Stimulated activated CD4-positive, alpha-beta T cell treated with anti-CD3 and anti-CD28 coated beads, Interleukin-4, amount 100 ng/mL, for 1 hour (primary cell): ENCODE measurements at places on chromosomes 3 and 15.
A peak's percentile ranks its signal among the peaks of the same experiment; 100 is the strongest.

GRCh38 chr3:36477655-36478054 lies 97.4 kb downstream of the STAC start:
- no peak for DNase-seq

GRCh38 chr3:9795207-9795606 lies 2.3 kb downstream of the ARPC4 start:
- no peak for DNase-seq

- no peak for DNase-seq
These were observed 35.3 kb upstream of the PSMD6 start for GRCh38 chr3:64058566-64058965.

- no peak for DNase-seq
These were observed 5.7 kb upstream of the FRMD4B start for GRCh38 chr3:69391554-69391953.

GRCh38 chr3:3201611-3202010 lies 22.1 kb upstream of the CRBN start:
- DNase-seq: no peak

DNA sequence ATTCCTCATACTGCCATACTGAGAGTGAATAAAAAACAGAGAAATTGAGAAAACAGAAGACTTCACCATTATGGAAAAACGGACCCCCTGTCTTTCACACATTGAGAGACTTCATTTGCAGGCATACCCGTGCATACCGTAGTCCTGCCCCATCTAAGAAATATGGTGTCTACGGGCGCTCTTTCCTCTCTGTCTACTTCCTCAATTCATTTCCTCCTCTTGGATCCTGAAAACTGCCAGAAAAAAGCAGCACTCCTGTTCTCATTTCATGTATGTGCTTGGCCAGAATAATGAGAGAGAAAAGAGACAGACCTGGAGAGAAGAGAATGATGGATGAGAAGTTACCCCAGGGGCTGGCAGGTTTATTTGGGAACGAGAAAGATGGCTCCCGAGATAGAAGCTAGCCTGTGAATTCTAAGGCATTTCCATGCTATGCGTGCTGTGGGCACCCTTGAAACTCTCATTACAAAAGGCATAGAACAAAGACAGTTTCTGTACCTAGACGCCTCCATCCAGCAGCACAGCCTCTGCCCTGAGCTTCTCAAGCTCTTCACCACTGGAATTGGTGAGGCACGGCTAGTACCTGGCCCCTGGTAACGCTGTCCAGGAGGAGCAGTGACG lies 62.5 kb upstream of the EPHB3 start:
- no peak for DNase-seq

- DNase-seq: peak; percentile 74
These were observed 513.7 kb downstream of the FOXP1 start for GRCh38 chr3:71069797-71070196.

GRCh38 chr3:127524296-127524896 lies 66.1 kb downstream of the TPRA1 start:
- DNase-seq: no peak

DNA sequence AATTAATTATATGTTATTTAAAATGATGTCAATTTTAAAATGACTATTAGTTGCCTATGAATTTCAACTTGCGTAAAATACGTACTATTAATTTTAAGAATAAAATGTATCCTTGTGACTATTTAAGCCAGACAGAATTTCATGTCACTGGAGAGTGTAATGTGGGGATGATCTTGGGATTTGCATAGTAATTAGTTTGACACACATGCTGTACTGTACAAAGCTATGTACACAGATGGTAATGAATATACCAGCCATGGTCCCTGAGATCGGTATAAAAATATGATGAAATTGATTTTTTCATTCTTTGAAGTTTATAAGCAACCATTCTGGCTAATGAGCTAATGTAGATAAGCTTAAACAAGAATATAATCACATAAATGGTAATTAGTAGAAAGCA lies 134.4 kb upstream of the ROBO1 start:
- DNase-seq: no peak

GRCh38 chr3:13863382-13863952 lies 16.4 kb downstream of the WNT7A start:
- no peak for DNase-seq

GRCh38 chr3:10528046-10528445 lies 22.7 kb upstream of the ATP2B2 start:
- no peak for DNase-seq

DNA sequence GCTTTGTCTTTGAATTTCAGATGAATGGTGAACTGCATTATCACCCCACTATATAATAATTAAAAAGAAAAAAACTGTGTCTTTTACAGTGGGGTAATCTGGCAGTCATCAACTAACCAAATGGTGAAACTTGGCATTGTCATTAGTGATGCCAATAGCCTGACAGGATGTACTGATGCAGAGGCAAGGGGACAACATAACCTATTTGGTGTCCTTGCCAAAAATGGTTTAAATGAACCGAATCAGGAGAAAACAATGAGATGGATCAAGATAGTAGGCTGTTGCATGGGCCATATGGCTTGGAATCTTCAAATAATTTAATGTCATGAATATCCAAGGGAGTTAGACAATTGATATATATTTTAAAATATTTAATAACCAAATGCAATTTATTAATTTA lies 738.7 kb downstream of the FHIT start:
- no peak for DNase-seq

- peak; percentile 43 for DNase-seq
These were observed 1.4 kb upstream of the IL17RC start for GRCh38 chr3:9915254-9916141.

- DNase-seq: peak; percentile 52
These were observed 97.4 kb downstream of the ST6GAL1 start for GRCh38 chr3:187027531-187028278.

- DNase-seq: no peak
These were observed 67.7 kb downstream of the IGF2BP2 start for GRCh38 chr3:185757176-185757575.

DNA sequence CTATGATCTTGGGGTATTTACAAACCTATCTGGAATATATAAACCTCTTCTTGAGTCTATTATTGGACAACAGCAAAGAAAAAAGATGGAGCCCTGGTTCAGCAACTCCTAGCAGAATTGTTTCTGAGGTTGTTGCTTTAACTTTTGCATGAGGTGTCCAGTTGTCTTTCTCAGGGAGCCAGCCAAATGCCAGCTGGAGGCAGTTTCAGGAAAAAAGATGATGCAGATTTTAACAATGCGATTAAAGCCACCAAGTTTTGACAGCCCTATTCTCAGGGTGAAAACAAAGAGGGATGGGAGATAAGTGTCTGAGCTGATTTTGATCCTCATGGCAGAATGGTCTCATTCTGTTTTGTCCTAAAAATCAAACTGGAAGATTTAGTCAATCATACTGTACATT lies 181.6 kb upstream of the RASGRP1 start:
- DNase-seq: no peak

GRCh38 chr15:34239151-34239808 lies 14.5 kb downstream of the EMC4 start:
- peak; percentile 36 for DNase-seq

DNA sequence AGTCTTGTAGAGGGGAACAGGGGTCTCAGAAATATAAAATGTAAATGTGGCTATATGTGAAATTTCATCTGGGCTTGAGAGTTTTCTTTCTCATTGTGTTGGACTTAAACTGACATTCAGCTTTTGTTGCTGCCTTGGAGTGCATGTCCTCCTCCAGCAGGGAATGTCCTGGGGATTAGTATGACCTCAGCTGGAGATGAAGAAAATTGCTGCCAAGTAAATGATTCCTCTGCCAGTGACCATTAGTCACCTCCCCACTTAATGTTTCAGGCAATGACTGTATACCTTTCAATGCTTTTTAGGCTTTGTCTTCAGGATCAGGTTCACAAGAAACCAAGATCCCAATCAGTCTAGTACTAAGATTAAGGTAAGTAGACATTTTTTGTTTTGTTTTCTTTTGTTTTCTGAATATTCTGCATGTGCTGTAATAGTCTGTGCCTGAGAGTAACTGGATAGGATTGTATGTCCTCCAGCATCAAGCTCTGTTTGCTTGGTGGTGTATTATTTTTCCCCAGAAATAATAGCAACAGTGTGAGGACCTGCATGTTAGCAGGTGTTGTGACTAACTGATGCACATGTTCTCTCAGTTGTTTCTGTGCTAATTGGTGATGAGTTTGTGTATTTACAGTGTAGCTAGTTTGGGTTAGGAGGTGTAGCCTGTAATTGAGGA lies 18.1 kb upstream of the SLC22A13 start:
- DNase-seq: no peak

GRCh38 chr3:181725131-181725731 lies 13.5 kb downstream of the SOX2 start:
- DNase-seq: no peak

DNA sequence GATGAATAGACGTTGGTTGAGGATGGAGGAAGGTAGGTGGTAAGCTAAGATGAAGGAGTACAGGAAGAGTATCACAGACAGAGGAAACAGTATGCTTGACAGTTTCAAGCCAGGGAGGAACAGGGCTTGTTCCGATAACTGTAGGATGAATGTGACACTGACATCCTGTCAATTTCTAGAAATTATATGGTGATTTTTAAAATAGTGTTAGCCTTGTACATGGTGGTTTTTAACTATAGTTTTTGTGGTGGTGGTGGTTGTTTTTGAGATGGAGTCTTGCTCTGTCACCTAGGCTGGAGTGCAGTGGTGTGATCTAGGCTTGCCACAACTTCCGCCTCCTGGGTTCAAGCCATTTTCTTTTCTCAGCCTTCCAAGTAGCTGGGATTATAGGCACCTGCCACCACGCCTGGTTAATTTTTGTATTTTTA lies 92.8 kb downstream of the FNDC3B start:
- no peak for DNase-seq

GRCh38 chr3:23455775-23456174 lies 252.6 kb downstream of the UBE2E2 start:
- DNase-seq: no peak

DNA sequence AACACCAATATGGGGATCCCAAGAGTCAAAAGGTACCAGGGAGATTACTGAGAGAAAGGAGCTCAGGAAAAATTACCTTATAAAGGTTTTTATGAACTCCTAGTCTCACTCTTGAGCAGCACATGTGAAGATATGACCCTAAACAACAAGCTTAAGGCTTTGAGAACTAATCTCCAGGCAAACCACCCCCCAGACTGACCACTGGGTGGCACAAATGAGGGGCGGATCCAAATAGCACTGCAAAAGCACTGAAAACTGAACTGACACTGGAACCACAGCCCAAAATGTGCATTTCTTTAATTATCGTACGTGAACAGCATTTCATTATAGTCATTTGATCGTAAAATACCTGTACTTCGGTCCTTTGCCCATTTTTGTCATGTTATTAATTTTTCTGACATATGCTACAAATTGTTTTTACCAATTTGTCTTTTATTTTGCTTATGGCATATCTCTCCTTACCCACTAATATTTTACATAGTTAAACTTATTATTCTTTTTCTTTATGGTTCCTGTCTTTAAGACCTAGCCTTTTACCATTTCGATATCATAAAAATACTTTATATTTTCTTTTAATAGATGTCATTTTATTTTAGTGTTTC lies 31.5 kb upstream of the TFDP2 start:
- DNase-seq: peak; percentile 4

DNA sequence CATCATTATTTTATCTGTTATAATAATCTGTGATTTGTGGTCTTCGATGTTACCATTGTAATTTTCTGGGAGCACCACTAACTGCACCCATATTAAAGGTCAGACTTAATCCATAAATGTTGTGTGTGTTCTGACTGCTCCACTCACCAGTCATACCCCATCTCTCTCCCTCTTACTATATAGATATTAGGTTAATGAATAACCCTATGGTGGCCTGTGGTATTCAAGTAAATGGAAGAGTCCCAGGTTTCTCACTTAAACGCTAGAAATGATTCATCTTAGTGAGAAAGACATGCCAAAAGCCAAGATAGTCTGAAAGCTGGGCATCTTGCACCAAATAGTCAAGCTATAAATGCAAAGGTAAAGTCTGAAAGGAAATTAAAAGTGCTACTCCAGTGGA lies 1358.5 kb downstream of the ROBO2 start:
- DNase-seq: no peak
